Activated CD4-positive, alpha-beta T cell treated with anti-CD3 and anti-CD28 coated beads, Interleukin-10, Interleukin-2, amounts not matched to agents 100 ng/mL and 50 ng/mL, durations not matched to agents 16 hours and 8 hours (primary cell): ENCODE measurements at places on chromosomes 13 and 19.

- no peak for DNase-seq
Measured at GRCh38 chr13:74067818-74068217, 66.4 kb downstream of the KLF12 start.

- DNase-seq: peak; percentile 23
Measured at GRCh38 chr19:17719730-17720400, 585 bp downstream of the MAP1S start.

DNA sequence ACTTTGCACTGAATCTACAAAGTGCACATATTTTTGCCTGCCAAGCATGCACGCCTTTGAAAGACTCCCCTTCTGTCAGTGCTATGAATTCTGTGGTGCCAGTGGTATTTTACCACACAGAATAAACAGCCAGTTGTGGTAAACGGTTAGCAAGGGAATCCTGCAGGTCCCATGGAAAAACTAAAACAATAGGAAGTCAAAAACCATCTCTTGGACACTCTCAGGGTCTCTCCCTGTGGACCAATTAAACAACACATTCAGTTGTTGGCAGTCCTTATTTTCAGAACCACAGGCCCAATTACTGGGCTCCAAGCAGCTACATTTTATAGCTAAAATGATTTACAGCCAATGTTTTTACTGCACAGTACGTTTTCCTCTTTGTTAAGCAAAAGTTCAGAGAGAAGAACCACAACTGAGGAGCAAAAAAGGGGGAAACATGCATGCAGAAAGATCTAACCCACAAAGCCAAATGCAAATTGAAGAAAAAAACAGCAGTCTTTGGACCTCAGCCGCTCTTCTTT, 116.9 kb downstream of the KCTD12 start:
- no peak for DNase-seq

- no peak for DNase-seq
Measured at GRCh38 chr19:36196249-36196648, 18.2 kb downstream of the ZNF565 start.

DNA sequence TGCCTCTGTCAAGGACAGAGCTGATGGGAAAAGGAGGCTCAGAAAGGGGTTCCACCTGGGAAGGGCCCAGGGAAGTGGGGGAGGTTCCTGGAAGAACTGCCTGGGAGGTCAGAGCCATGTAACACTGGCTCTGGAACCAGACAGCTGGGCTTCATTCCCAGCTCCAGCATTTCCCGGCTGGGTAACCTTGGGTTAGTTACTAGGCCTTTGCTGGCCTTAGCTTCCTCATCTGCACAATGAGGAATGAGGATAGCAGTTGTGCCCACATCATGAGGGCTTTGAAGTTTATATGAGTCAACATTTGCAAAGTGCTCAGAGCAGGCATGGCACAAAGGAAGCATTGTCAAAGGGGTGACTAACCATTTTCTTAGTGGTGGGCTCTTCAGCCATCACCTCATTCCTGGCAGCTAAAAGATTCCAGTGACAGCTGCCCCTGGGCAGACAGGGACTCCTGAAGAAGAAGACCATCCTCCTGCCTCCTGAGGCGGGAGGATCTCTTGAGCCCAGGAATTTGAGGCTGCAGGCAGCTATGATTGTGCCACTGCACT, 1.7 kb upstream of the DNAJB1 start:
- DNase-seq: no peak

DNA sequence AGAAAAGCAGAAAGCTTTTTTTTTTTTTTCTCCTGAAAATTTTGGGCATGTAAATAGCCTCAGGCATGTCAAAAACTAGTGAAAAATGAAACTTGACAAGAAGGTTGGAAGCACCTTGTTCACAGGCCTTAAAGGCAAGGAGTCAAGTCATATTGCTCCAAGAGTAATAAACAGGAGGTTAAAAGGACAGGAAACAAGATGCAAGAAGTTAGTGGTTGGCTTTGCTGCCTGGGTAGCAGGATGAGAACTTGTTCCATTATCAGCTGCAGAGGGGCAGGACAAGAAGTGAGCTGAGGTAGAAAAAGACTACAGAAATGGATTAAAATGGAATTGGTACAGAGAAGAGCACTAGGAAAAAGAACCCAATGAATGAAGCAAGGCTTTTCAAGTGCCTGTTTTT, 242.6 kb downstream of the DCT start:
- peak; percentile 35 for DNase-seq

GRCh38 chr13:48400850-48401291, 12.0 kb downstream of the LPAR6 start:
- DNase-seq: peak; percentile 59

DNA sequence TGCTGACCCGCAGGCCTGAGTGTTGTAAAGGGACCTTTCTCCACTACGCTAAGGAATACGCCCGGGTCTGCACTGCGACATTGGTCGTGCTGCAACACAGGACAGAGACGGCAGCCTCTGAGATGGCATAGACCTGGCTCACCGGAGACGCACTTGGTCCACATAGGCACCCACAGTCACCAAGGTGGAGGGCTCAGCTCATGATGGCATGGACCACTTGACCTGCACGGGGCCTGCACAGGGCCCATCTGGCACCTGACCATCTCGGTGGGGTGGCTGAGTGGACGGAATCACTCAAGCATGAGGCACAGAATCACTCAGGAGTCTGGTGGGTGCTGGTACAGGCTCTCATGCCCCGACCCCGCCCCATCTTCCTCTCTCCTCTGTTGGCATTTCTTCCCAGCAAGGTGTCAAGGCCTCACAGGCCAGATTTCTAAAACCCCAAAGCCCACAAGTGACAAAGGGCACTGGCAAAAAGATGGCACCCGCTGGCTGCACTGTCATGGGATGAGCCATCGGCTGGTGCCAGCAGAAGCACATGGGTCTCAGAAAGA, 45.9 kb downstream of the TSHZ3 start:
- no peak for DNase-seq

DNA sequence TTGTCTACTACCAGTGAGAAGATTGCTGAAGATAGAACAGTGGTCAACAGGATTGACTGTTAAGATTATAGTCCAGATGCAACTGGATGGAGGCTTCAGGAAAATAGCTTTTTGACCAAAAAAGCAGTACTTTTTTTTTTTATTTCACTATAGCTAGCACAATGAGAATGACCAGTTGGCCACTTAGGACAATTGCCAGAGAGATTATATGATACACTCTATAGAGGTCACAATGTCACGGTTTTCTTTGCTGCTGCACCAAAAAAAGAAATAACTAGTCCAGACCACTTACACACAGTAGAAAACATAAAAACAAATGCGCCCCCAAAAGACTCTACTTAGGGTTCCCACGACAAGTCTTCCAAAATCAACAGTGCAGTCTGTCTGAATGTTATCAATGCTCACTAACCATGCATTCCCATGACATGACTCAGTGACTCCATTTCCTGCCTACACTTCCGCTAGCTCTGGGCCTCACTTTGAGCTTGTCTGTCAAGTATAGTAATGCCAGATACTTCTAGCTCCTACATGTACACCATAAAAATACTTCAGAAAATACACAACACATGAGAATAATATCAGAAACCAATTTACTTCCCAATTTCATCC, 209.1 kb upstream of the STARD13 start:
- DNase-seq: no peak

GRCh38 chr13:46386392-46387063, 524 bp downstream of the RUBCNL start:
- no peak for DNase-seq

DNA sequence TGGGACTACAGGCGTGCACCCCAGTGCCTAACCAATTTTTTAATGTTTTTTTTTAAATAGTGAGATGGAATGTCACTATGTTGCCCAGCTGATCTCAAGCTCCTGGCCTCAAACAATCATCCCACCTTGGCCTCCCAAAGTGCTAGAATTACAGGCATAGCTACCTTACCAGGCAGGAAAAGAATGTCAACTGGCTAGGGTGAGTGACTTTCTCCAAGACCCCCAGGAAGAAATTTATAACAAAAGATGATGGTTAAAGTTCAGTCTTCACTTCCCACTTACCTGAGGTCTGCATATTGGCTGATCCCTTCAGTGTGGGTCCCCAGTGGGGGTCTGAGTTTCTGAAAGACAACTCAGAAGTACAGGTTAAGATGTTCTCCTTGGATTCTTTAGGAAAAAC, 893.0 kb downstream of the UQCRFS1 start:
- DNase-seq: no peak

GRCh38 chr13:23427342-23427843, 6.1 kb downstream of the SACS start:
- no peak for DNase-seq

- DNase-seq: no peak
Measured at GRCh38 chr13:32117701-32118100, 86.1 kb downstream of the FRY start.

- DNase-seq: no peak
Measured at GRCh38 chr19:44789943-44790483, 12.3 kb downstream of the CBLC start.

DNA sequence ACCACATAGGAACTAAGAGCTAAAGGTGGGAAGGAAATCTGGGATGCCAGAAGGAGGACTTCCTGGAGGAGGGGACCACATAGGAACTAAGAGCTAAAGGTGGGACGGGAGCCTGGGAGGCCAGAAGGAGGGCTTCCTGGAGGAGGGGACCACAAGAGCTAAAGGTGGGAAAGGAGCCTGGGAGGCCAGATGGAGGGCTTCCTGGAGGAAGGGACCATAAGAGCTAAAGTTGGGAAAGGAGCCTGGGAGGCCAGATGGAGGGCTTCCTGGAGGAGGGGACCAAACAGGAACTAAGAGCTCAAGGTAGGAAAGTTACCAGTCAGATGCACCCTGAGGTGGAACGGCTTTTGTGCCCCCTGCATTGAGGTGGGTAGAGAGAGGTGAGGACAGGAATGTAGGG, 9.8 kb upstream of the FCHO1 start:
- no peak for DNase-seq

- no peak for DNase-seq
Measured at GRCh38 chr13:66509175-66509574, 721.0 kb downstream of the PCDH9 start.

- no peak for DNase-seq
Measured at GRCh38 chr13:106151056-106151699, 384.3 kb downstream of the EFNB2 start.

- DNase-seq: peak; percentile 27
Measured at GRCh38 chr19:2215281-2215751, 20.8 kb downstream of the PLEKHJ1 start.

- no peak for DNase-seq
Measured at GRCh38 chr13:106468744-106469590, 66.5 kb downstream of the EFNB2 start.

GRCh38 chr13:44974056-44974793, 15.0 kb downstream of the NUFIP1 start:
- DNase-seq: no peak

DNA sequence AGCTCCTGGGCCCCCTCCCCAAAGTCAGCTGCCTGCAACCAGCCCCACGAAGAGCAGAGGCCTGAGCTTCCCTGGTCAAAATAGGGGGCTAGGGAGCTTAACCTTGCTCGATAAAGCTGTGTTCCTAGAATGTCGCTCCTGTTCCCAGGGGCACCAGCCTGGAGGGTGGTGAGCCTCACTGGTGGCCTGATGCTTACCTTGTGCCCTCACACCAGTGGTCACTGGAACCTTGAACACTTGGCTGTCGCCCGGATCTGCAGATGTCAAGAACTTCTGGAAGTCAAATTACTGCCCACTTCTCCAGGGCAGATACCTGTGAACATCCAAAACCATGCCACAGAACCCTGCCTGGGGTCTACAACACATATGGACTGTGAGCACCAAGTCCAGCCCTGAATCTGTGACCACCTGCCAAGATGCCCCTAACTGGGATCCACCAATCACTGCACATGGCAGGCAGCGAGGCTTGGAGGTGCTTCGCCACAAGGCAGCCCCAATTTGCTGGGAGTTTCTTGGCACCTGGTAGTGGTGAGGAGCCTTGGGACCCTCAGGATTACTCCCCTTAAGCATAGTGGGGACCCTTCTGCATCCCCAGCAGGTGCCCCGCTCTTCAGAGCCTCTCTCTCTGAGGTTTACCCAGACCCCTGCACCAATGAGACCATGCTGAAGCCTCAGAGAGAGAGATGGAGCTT, 4.7 kb upstream of the CEACAM5 start:
- no peak for DNase-seq
